NCI-H146 (cell line): ENCODE measurements at places on chromosomes 2 and 18.
A peak's percentile ranks its signal among the peaks of the same experiment; 100 is the strongest.

DNA sequence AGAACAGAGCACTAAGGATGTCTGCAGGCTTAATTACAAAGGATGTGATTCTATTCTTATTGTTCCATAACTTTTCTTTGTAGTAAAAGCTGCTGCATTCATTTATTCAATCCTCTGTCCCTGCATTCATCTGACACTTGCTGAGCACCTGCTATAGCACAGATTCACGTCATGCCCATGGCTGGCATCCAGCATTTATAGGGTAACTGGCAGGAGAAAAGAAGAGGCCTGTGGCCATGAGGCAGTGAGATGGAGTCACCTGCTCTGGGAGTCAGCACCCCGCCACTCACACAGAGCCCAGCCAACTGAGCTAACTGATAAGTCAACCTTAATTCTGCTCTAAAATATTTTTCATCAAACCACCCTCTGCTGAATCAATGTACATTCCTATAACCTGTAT is 18.3 kb upstream of the CDC42EP3 start:
- no peak for DNase-seq

GRCh38 chr2:134952608-134953007 is 34.0 kb downstream of the CCNT2 start:
- DNase-seq, result no peak

DNA sequence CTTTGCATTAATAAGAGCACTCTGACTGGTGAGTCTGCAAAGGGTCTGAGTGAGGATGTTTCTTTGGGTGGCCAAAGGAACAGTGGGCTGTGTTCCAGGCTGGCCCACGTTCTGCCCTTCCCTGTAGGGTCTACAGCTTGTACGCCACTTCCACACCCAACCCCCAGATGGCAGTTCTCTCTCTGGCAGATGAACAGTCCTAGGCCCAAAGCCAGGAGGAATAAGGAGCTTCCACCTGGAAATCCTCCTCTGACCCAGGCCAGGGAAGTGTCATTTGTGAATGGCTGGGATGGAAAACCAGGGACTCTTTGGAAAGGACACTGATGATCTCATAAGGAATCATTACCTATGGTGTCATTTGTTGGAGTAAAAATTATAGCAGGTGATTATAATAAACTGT is 6.6 kb downstream of the OTOF start:
- DNase-seq, result peak; percentile 14

DNA sequence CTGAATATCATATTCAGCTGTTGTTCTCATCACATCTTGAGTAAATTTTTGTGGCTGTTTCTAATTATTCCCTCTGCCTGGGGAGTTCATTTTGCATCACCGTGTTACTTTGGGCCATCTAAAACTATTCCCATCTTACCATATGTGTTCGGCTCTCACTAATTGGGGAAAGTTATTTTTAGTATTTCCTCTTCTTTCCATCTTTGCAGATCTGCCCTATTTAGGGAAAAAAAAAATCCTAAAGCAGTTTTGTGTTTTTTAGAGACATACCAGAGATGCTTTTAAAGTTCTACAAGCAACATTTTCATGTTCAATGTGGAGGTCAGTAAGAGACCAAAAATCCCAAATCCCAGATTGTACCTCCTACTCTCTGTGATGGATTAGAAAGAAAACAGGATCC is 111.3 kb upstream of the NDUFV2 start:
- no peak for DNase-seq

DNA sequence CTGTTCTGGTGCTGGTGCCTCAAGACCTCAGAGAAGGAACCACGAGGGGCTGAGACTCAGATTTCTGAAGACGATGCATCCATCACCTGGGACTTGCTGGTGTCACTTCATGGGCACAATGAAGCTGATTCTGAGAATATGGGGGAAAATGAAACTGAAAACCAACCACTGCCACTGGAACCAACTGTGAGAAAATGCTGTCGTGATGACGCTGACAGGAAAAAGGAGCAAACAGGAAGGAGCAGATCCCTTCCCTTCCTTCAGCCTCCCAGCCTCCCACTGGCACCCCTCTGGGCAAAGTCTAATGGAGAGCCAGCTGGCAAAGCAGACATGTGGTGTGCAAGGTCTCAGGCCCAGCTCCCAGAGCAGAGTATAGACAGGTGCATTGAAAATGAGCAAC is 109.7 kb downstream of the FOXI3 start:
- DNase-seq, result peak; percentile 43

GRCh38 chr18:36627637-36628036 is 201.2 kb downstream of the TPGS2 start:
- no peak for DNase-seq

DNA sequence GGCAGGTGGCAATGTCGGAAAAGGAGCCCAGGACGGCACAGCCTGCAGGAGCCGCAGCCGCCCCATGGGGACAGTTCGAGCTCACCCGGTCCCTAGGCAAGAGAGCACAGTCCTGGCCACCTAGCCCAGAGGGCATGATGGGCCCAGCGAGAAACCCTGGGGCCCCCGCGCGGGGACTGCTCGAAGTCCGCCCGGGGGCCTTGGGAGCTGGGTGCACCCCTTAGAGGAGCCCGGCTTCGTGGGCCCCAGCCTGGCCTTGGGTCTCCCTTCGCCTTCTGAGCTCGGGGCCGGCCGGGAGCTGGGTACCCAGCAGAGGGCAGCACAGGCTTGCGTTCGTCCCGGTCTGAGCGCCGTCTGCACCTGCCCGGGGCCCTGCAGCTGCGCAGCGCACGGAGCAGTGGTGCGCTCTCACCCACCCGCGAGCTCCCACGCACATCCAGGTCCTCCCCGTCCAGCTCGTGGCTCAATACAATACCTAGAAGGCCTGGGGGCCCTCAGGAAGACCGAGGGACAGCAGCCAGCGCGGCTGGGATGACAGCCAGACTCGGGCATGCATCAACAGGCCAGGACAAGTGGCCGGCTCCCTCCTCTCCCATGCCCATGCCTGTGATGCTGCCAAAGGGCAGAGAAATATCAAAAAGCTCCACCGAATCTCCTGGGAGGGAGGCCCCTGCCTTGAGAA is 96.2 kb upstream of the ZNF532 start:
- peak; percentile 86 for DNase-seq

- DNase-seq, result no peak
Measured at GRCh38 chr2:189369566-189369965, 71.7 kb upstream of the WDR75 start.

GRCh38 chr18:60215432-60215831 is 157.1 kb downstream of the MC4R start:
- no peak for DNase-seq

GRCh38 chr2:239934571-239935171 is 90.5 kb downstream of the NDUFA10 start:
- DNase-seq, result peak; percentile 38

DNA sequence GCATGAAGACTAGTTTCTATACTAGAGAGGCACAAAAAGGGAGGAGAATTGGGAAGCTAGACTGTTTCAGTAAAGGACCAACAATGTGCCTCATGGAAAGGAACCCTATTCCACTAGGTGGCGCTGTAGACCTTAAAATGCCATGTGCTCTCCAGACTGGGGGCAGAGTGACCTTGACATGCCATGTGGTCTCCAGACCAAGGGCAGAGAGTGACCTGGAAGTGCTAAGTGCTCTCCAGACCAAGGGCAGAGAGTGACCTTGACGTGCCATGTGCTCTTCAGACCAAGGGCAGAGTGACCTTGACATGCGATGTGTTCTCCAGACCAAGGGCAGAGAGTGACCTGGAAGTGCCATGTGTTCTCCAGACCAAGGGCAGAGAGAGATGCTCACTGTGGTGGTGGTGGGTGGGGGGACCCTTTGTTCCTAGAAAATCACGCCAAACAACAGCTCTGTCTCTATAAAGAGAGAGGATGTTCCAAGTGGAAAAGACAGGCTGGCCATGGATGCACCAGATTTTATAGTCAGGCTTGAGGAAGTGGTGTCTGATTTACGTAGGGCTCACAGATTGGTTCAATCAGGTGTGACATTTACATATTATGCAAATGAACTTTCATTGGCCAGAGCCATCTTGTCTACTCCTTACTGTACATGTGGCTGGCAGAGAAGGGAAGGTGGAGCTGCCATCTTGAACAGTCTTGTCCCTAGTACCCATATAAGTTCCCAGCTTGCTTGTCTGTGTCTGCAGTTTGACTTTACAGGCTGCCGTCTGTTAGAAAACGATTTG is 344.0 kb upstream of the DDX18 start:
- peak; percentile 28 for DNase-seq

GRCh38 chr2:74817304-74817675 is 16.6 kb upstream of the HK2 start:
- DNase-seq, result no peak

- DNase-seq, result no peak
Measured at GRCh38 chr2:219448099-219448775, 13.6 kb downstream of the SPEG start.

- DNase-seq, result no peak
Measured at GRCh38 chr18:79684283-79684631, 4.7 kb downstream of the CTDP1 start.
